ENCODE measurements at places on chromosomes 4 and X.

GRCh38 chrX:45762699-45763647, 562.3 kb upstream of the DIPK2B start:
- DNase-seq, result no peak

DNA sequence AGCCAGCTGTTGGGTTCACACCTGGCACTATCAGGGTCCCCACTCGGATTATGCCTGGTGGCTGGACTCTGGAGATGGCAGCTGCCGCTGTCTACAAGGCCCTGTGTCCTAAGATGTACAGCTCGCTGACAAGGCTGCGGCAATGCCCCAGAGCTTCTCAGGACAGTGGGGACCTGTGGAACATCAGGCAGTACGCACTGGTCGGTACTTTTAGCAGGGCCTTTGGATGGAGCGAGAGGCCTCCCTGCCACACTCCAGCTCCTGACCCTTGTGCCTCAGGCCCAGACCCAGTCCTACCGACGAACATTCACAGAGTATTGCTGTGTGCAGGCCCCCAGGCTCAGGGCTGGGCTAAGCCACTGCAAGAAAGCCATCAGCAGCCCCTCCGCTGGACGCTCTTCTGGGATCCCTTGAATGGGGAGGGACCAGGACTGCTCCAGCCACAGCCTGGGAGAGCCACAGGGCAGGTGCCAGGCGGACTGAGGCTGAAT, 45.7 kb upstream of the HMX1 start:
- no peak for DNase-seq

GRCh38 chr4:148730766-148731165, 288.6 kb upstream of the NR3C2 start:
- DNase-seq, result no peak

DNA sequence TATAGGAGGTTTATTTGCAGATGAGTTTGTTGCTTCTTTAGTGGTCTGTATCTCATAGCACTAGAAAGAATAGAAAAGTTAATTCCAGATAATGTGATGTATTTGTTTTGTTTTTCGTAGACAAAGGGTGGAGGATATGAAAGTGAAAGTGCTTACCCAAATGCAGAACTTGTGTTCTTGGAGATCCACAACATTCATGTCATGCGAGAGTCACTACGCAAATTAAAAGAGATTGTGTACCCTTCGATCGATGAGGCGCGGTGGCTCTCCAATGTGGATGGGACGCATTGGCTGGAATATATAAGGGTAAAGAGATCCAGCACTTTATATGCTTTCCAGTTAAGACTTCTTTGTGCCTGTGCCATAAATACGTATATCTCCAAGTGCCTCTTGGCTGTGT, 43.3 kb downstream of the MTMR1 start:
- no peak for DNase-seq

DNA sequence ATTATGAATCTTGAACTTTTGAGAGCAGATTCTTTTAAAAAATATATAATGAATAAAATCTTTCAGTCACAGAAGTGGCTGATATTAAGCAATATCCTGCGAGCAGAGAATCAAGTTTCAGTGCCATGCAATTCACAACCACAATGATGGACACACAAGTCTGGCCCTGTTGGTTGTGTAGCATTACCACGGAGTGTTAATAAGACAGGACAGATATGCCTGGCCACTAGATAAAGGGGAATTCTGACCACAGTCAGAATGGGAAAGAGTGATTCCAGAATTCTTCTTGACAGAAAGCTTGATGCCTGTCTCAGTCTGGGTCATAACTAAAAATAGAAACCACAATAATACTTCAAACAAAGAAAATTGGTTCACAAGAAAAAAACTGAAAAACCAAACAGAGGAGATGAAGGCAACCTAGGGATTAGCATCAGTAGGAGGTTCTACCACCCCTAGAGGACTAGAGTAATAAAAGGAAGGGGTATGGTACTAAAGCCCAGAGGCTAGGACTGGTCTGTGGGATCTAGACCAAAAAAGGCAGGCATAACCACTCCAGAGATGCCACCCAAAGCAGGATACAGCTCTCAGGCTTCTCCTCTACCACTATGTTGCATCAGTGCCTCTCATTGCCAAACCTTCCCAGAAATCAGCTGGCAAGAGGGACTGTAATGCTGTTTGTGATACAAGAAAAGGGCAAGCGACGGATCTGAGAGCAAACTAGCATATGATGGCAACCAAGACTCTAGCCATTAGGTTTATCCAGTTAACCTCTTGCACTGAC, 59.0 kb downstream of the RNF150 start:
- no peak for DNase-seq

- no peak for DNase-seq
These were observed 444.1 kb downstream of the BCOR start for GRCh38 chrX:39653691-39654090.

GRCh38 chrX:134990801-134991481, at the start of gene SMIM10:
Gene SMIM10 (plus strand): TSS chrX:134990991. CDS start chrX:134991096, 105 bp downstream.
- DNase-seq, result peak; percentile 23

DNA sequence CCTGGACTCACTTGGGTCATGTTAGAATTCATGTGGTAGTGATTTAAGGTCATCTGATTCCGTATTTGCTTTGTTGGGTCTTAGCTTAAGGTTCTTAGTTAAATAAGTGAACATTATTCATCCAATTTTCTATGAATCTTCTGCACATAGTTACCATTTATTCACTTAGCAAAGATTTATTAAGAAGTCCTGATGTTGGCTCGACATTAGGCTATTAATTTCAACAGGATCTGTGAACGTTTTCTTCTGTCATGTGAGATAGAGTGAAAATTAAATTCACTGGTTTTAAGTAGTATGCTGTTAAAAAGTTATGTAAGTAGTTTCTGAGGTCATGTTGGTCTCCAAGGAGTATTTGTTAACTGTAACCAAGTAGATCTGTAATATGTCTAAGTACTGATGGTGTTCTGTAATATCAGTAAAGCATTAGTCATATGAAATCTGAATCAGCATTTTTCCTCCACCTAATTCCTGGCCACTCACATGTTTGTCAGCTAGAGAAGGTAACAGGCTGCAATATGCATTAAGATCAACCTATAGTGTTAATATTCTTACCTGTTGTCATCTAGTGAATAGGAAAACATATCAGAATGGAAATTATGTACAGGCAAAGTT, 155.6 kb downstream of the PCDH7 start:
- no peak for DNase-seq

GRCh38 chr4:68346461-68346860, 3.4 kb downstream of the YTHDC1 start:
- DNase-seq, result no peak

DNA sequence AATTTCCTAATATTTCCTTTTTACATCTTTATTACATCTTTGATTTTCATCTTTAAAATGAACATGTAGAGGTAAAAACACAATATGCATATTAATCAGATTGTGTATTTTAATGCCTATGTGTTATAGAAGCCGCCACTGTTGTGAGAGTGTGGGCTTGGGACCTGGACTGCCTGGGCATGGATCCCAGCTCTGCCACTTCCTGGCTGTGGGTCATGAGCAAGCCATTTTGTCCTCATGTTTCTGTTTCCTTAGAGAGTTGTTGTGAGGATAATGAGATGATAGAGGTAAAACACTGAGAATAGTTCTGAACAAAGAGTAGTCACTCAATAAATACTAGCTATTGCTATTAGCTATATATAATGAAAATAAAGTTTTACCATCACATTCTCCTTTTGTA, 38.4 kb upstream of the SCOC start:
- DNase-seq, result no peak
